ENCODE measurements at places on chromosomes 2 and 18.

DNA sequence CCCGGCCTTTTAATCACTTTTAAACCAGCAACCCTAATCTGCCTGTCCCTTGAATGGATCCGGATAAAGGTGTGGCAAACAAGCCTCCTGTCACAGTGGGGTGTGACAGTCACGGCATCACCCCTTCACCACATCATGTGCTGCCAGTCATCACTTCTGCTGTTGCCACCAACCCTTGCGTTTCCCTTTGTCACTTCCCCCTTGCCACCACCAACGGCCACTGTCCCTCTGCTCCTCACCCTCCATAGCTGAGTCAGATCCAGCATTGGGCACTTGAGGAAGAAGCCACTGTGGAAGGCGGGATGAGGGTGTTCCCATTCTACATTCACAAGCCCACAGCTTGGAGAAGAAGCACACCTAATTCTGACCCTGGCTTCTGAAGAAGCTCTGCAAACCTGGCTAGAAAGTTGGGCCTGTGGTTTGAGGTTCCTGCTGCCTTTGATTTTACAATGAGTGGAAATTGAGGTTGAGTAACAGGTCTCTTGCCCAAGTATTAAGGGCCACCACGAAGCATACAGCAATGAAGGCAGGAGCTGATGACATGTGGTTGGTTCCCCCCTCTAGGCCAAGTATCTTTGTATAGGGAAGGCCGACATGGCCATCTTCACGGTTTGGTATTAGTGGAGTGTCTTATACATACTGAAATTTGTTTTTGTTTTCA lies 22.9 kb upstream of the DARS1 start:
- no peak for DNase-seq

GRCh38 chr2:108029912-108030311 lies 43.6 kb downstream of the SLC5A7 start:
- no peak for DNase-seq

GRCh38 chr2:206831442-206831995 lies 66.1 kb downstream of the FASTKD2 start:
- no peak for DNase-seq

DNA sequence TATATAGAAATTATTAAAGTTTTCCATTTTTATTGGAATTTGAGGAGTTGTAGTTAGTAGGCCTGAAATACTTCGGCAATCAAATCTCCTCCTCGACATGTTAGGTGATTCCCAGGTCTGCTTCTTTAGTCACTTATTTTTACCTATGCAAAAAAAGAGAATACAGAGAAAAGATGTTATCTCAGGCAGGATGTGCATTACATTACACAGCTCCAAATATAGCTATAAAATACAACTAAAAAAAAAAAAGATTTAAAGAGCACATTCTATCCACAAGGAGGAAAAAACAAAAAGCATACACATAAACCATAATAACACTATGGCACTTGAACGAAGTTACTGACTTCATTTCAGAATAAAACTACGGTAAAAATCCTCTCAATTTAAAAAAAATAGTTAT lies 8.1 kb downstream of the STK17B start:
- DNase-seq, result no peak

GRCh38 chr18:68456985-68457384 lies 257.9 kb downstream of the TMX3 start:
- no peak for DNase-seq

DNA sequence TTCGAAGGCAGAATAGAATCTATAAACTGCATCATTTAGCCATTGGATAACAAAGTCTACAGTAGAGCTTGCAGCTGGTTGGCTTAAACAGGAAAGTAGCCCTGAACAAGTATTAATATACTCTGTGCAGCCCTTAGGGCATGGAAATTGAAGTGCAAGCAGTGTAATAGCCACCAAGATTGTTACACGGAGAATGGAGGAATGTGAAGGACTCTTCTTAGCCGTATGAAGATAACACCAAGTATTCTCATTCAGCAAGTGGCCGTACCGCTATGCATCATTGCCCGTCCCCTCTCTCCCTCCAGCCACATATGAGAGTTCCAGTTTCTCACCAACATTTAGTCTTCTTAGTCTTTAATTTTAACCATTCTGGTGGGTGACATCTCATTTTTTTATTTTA lies 40.5 kb downstream of the ANKRD12 start:
- no peak for DNase-seq

- no peak for DNase-seq
Measured at GRCh38 chr18:76985156-76985950, 147.2 kb downstream of the MBP start.

DNA sequence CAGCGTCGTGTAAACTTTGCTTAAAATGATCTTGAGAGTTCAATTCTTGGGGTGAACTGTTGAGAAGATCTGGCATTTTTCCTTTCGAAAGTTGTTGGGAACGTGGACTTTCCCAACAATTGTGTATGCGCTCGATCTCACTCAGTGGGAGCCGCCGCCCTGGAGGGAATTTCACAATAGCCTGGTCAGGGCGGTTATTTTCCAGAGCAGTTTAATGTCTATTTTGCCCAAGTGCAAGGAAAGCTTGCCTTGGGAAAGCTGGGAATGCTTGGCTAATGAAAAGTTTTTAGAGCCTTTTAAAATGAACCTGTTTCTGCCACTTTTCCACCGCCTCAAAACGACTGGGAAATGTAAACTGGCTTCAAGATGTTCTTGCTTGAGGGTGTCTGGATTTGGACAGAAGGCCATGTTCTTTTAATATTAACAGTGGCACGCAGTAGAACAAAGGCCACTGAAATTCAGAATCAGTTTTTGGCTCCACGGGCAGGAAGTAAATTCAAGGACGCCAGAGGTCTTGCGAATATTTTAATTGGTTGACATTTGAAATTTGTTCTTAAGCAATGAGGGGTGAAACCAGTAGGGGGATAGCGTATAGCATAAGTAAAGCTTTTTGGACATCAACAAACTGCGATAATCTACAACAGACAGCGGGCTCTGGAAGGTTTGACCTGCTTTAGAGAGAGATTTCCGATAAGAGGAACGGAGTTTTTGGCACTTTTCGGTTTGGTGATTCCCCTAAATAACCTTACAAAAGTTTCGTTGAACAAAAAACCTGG lies 1.2 kb downstream of the CFLAR start:
- peak; percentile 10 for DNase-seq

GRCh38 chr18:11994336-11994702 lies 13.0 kb downstream of the IMPA2 start:
- no peak for DNase-seq

- no peak for DNase-seq
Measured at GRCh38 chr2:41020358-41020757, 568.5 kb upstream of the SLC8A1 start.

DNA sequence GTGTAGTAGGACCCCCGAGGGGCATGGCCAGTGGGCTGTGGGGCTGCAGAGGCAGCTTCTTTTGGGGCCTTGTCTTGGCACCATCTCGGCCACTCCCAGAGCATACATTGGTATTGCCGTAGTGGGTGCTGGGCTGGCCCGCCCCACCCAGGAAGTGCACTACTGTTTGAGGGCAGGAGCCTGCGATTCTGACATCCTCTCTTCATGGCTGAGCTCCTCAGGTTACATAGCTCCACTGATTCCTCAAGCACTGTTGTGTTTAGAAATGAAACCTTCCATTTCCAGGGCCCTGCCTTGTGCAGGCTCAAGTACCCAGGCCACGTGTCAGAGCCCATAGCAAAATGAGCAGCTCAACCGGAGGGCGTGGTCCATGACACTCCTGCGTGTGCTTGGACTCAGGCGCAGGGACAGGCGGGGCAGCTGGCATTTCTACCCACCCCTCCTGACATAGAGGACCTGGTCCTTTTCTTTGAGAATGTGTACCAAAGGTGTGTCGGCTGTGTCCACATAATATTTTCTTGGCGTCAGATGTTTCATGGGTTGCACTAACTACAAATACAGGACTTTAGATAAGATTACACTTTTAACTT lies 67.9 kb downstream of the DGKD start:
- DNase-seq, result no peak

GRCh38 chr2:109331081-109331480 lies 202.1 kb downstream of the SH3RF3 start:
- no peak for DNase-seq

DNA sequence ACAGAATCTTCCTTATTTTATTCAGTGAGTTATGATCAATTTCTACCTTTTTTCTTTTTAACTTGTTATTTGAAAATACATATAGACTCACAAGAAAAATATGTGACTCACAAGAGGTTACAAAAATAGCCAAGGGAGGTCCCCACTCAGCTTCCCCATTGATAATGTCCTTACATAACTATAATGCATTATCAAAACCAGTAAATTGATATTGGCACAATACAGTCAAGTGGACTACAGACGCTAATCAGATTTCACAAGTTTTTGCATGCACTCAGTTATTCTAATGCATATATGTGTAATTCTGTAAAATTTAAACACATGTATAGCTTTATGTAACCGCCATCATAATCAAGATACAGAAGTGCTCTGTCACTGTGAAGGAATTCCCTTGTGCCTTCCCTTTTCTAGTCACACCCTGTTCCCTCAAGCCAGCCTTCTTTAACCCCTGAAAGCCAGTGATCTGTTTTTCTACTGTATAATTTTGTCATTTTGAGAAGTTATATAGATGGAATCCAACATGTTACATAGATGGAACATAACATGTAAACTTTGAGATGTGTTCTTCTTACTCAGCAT lies 118.4 kb downstream of the ALMS1 start:
- no peak for DNase-seq

DNA sequence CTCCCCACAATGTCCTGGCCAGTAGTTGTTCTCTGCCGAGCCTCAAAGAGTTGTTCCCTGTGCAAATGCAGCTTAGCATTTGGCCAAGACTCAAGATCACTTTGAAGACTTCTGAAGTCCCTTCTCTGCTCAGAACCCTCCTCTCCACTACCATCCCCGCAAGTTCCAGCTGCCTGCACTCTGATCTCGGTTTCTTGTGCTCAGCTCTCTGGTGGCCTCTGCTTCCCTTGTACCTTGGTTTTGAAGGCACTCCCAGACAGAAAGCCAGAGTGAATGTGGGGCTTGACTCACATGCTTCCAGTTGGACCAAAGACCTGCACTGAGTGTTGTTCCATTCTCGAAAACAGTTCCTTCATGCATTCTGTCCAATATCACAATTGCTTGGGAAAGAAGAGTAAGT lies 28.6 kb downstream of the CRACDL start:
- no peak for DNase-seq

GRCh38 chr2:242012956-242013764 lies 143.6 kb downstream of the RTP5 start:
- DNase-seq, result no peak

- no peak for DNase-seq
Measured at GRCh38 chr2:201859949-201860348, 53.6 kb downstream of the CDK15 start.

DNA sequence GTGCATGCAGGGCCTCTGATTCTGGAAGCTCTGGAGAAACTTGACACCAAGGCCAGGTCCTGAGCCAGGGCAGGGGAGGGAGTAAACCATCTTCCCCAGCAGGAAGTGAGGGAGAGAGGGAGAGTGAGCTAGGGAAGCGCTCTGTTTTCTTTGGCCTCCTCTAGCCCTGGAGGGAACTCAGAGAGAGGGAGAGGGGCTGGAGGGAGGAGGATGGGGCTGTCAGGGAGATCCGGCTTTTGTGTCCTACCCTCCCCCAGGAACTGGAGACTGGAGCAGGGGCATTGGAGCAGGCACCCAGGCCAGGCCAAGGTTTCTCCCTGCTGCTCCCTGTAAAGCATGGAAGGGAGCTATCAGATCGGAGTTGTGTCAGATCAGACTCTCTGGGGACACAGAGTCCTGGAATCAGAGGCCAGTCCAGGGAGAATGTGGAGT lies 22.7 kb upstream of the PKDCC start:
- no peak for DNase-seq

DNA sequence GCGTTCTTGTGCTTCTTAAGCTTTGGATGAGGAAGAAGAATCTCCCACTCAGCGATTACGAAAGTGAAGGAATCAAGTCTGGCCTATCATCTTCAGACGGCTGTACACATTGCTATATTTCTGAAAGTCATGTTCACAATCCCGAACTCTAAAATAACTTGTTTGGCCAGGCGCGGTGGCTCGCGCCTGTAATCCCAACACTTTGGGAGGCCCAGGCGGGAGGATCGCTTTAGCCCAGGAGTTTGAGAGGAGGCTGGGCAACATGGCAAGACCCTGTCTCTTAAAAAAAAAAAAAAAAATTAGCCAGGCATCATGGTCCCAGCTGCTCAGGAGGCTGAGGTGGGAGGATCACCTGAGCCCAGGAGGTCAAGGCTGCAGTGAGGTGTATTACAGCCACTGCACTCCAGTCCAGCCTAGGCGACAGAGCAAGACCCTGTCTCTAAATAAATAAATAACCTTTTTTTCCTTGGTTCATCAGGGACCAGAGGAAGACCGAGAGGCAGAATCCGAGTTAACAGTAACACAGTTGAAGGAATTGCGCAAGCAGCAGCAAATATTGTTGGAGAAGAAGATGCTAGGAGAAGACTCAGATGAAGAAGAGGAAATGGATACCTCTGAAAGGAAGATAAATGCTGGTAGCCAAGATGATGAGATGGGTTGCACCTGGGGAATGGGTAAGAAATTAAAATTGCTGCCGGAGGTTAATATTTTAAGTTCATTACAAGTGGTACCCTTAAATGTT lies 1.1 kb downstream of the SLC4A1AP start:
- no peak for DNase-seq

GRCh38 chr2:47096451-47096850 lies 58.7 kb downstream of the STPG4 start:
- DNase-seq, result no peak

DNA sequence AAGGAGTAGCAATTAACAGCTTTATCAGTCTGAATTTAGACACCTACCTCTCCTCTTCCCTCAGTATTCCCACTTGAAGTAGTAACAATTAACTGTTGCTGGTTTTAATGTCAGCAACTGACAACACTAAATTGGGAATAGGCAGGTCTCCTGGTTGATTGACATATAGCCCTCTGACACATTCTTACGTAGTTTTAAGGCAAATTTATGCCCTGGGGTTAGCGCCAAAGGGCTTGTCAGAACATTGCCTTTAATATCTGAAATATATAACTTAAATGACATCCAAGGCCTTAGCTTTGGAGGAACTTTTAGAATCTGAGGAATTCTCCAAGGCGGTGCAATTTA lies 7.4 kb downstream of the ASXL3 start:
- DNase-seq, result no peak

GRCh38 chr2:95174031-95174542 lies 8.5 kb downstream of the ZNF2 start:
- DNase-seq, result no peak

- DNase-seq, result peak; percentile 7
Measured at GRCh38 chr18:68660354-68661183, 54.3 kb downstream of the TMX3 start.

GRCh38 chr2:63893163-63893562 lies 51.5 kb downstream of the UGP2 start:
- DNase-seq, result no peak

- DNase-seq, result peak; percentile 37
Measured at GRCh38 chr2:121810959-121811853, 55.8 kb downstream of the TSN start.

- no peak for DNase-seq
Measured at GRCh38 chr18:45660746-45661145, 45.5 kb downstream of the SLC14A2 start.

DNA sequence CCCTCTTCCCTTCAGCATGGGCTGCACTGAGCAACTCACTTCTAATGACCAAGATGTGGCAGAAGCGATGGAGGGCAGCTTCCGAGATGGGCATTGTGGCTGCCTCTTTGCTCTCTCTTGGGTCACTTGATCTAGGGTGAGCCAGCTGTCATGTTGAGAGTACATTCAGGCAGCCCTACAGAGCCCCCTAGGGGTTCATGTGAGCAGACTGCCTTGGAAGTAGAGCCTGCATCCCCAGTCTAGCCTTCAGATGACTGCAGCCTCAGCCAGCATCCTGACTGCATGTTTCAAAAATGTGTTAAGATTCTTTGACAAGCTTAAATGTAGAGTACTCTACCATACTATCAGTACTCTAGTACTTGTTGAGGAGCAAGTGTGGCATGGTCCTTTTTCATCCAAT lies 143.9 kb downstream of the NCK2 start:
- no peak for DNase-seq

GRCh38 chr18:56188529-56189275 lies 449.7 kb downstream of the TXNL1 start:
- DNase-seq, result no peak

Data from NCI-H2081 treated with DMSO at 0.1 percent for 48 hours (cell line).